ENCODE measurements at places on chromosomes 1 and 21. TPM values are rescaled to one million over a fixed set of nuclear protein-coding genes. Genes with fewer than 3 reads are reported as not detected.

- no peaks in the 10 kb centered on the region for H3K4me1 ChIP-seq
- H3K27me3 ChIP-seq = no peaks in the 10 kb centered on the region
- H3K36me3 ChIP-seq = no peaks in the 10 kb centered on the region
- no peak overlapping the region for H3K27ac ChIP-seq
Measured at GRCh38 chr1:76038287-76039004, 36.1 kb upstream of the ST6GALNAC3 start.

Gene CYP2J2
- total RNA-seq = 0.70 TPM

GRCh38 chr1:147046189-147046862 lies 108.2 kb downstream of the NBPF12 start:
- peaks cover 17% of the 10 kb centered on the region for H3K4me1 ChIP-seq
- no peaks in the 10 kb centered on the region for H3K27me3 ChIP-seq
- no peaks in the 10 kb centered on the region for H3K36me3 ChIP-seq
- DNase-seq = no peak
- H3K4me3 ChIP-seq = no peak overlapping the region

GRCh38 chr1:222084048-222084447 lies 342.2 kb upstream of the DUSP10 start:
- no peaks in the 10 kb centered on the region for H3K36me3 ChIP-seq
- no peaks in the 10 kb centered on the region for H3K4me1 ChIP-seq
- no peak overlapping the region for H3K4me3 ChIP-seq
- H3K27ac ChIP-seq = no peak overlapping the region
- DNase-seq = no peak

DNA sequence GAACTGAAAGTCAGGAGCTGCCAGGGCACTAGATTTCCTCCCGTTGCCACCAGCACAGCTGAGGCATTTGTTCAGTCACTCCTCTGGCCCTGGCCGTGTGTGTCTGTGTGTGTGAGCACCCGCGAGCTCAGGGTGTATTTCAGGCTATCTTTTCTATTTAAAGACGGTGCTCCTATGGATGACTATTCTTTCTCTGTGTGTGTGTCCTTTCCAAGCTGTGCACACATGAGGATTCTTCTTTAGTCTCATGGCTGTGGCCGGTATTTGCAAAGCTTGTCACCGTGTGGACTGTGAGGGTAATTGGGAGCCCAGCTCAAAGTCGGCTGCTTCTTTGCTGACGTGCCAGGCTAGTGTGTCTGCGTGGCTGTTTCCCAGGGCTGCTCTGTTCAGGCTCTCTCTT lies 3.0 kb upstream of the KCND3 start:
- no peaks in the 10 kb centered on the region for H3K4me1 ChIP-seq
- no peak for DNase-seq
- no peaks in the 10 kb centered on the region for H3K36me3 ChIP-seq

DNA sequence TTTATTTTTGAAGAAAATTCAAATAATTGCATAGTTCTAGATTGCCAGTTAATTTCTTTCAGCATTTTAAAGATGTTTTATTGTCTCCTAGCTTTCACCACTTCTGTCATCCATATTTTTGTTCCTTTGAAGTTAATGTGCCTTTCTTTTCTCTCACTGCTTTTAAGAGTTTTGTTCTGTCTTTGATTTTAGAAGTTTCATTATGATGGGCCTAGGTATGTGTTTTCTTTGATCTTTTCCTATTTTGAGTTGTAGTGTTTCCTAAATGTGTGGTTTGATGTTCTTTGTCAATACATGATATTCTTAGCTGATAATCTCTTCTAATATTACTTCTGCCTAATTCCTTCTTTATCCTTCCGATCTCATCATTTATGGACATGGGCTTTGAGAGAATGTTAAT lies 378.7 kb downstream of the DISC1 start:
- no peak for DNase-seq
- no peak overlapping the region for H3K4me3 ChIP-seq
- H3K27me3 ChIP-seq = no peaks in the 10 kb centered on the region
- H3K27ac ChIP-seq = no peak overlapping the region
- no peaks in the 10 kb centered on the region for H3K4me1 ChIP-seq
